IMR-90 (cell line): ENCODE measurements at places on chromosomes 7 and 10. TPM values are rescaled to one million over a fixed set of nuclear protein-coding genes. Genes with fewer than 3 reads are reported as not detected.

- no peak overlapping the region for H3K27ac ChIP-seq
- no peaks in the 10 kb centered on the region for H3K27me3 ChIP-seq
- no peaks in the 10 kb centered on the region for H3K36me3 ChIP-seq
- H3K4me1 ChIP-seq: no peaks in the 10 kb centered on the region
- no peak for DNase-seq
Observed at GRCh38 chr7:70104243-70104642, 506.0 kb downstream of the AUTS2 start.

DNA sequence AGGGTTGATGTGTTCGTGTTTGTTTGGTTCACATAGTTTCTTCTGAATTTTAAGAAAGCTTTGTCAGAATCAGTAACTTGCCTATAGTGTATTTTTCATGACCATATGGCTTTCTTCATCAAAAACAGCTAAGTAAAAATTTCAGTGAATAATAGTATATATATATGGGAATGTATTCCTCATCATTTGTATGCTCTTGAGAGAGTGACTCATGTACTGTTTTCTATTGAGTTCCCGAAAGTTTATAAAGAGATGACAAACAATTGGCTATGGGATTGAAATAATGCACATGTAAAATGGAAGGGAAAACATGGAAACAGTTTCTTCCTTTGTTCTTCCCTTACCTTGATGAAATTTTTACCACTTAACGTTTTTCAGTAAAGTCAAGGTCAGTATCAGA is 56.4 kb downstream of the KAT6B start:
- H3K27me3 ChIP-seq: no peaks in the 10 kb centered on the region
- peak overlapping the region; percentile 100 for H3K27ac ChIP-seq
- no peaks in the 10 kb centered on the region for H3K36me3 ChIP-seq
- peaks cover 43% of the 10 kb centered on the region for H3K4me1 ChIP-seq
- H3K4me3 ChIP-seq: no peak overlapping the region

The UTF1 gene
- total RNA-seq: not detected in 2 replicates

The CHST12 gene
- total RNA-seq: 3.8 and 4.7 TPM in 2 replicates

The LRMDA gene
- under 0.01 TPM in 1 of 2 replicates, not detected in the other for total RNA-seq
